ENCODE measurements at places on chromosomes 12 and 14.

DNA sequence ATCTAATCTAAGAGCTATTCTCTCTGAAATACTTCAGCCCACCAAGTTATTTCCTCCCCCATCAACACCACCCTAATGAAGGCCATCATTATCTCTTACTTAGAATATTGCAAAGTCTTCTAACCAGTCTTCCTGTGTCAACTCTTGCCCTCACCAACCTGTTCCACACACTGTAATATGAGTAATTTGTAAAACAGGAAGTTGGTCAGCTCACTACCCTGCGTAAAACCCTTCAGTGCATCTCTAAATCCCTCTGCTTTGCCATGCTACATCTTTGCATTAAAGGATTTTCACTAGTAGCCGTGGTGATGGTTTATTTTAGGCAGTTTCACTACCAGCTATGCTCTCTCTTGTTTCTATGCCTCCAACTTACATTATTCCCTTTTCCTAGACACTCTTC, 70.0 kb downstream of the KIF21A start:
- no peak for DNase-seq

DNA sequence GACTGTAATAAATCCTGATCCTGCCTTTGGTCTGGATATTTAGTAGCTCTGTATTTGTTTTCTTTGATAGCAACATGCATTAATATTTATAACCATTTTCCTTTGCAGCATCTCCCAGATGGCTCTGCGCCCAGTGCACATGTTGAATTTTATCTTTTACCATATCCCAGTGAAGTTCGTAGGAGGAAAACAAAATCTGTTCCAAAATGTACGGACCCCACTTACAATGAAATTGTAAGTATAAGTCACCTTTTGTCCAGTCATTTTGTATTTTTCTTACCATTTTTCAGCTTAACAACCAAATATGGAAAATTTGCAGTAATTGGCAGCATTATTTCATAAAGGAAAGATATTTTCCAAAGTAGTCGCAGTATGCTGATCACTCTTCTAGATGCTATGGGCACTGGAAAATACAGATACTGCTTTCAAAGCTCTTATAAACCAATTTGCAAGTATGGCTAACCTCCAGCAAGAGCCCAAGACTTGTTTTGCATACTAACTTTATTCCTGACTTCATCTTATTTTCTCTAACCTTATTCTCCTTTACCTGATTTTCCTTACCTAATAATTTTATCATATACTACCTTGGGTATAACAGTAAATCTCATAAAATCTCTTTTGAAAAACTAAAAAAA, 97.4 kb downstream of the PLCZ1 start:
- no peak for DNase-seq

GRCh38 chr14:28671425-28671824, 95.2 kb upstream of the FOXG1 start:
- DNase-seq: no peak

- no peak for DNase-seq
Measured at GRCh38 chr14:104709387-104710039, 14.5 kb upstream of the ADSS1 start.

DNA sequence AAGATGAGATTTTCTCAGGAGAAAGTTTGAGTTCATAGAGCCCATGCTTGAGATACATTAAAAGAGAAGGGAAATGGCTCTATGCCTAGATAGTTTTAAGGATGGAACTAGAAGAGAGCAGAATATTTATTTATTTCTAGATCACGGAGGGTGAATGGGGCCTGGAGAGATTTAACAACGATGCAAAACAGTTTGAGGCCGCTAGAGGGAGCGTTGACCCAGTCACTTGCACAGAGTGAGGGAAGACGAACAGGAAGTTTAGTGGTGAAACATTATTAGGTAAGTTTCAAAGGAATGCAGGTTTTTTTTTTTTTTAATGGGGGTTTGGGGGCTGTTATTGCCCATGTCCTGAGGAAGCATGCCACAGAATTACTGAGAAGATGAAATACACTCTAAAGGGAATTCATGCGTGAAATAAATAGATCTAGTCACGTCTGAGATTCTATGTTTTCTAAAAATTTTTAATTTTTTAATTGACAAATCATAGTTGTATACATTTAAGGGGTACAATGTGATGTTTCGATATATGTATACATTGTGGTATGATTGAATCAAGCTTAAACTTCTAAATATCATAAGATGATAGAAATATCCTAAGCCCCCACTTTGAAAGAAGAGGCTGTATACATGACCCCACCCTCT, 14.8 kb upstream of the PPP1R1A start:
- DNase-seq: peak; percentile 47

GRCh38 chr14:104319491-104320241, 181.3 kb downstream of the KIF26A start:
- no peak for DNase-seq

GRCh38 chr12:108116699-108117098, 12.4 kb upstream of the WSCD2 start:
- DNase-seq: no peak

DNA sequence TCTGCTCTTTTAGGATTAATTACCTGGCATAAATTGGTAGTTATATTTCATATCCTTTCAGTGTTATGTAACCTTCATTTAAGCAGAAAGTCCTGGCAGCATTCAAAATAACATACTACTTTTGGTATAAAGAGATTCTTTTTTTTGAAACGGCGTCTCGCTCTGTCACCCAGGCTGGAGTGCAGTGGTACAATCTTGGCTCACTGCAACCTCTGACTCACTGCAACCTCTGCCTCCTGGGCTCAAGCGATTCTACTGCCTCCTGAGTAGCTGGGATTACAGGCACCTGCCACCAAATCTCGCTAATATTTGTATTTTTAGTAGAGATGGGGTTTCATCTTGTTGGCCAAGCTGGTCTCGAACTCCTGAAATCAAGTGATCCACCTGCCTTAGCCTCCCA, 9.2 kb downstream of the KTN1 start:
- DNase-seq: no peak

DNA sequence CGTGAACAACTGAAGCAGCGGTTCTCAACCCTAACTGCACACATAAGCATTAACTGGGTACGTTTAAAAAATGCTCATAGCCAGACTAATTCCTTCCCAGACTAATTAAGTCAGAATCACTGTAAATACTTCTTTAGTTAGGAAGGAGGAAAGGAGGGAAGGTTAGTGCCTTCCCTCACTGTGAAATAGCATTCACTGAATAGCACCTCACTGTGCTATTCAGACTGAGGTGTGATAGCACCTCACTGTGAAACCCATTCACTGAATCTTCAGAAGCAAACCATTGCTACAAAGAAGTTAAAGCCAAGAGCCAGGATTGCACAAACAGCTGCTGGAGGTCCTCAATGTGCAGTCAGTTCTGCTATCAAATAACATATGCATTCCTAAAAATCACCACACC, 58.8 kb downstream of the RTN1 start:
- DNase-seq: no peak

DNA sequence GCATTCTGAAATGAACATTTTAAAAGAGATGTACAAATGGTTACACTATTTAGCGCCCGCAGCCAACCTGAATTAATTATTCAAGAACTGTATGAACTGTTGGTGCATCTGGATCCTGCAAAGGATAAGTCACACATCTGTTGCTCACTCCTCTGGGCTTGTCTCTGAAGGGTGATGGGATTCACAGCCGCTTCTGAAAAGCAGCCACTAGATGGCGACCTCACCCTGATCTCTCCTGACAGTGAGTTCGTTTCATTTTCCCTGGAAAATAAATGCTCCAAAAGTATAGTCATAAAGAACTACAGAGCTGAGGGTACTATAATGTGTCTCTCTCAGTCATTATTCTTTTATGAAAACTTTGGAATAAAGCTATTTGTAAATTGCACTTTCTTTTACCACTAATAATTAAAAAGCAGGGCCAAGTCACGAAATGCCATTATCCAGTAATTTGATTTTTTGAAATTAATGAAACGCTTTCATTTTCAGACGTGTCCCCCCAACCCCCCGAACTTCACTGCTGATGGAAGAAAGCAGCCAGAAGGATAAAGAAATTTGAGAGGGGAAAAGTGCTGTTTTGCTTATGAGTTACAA, 789.6 kb downstream of the NRXN3 start:
- peak; percentile 69 for DNase-seq

DNA sequence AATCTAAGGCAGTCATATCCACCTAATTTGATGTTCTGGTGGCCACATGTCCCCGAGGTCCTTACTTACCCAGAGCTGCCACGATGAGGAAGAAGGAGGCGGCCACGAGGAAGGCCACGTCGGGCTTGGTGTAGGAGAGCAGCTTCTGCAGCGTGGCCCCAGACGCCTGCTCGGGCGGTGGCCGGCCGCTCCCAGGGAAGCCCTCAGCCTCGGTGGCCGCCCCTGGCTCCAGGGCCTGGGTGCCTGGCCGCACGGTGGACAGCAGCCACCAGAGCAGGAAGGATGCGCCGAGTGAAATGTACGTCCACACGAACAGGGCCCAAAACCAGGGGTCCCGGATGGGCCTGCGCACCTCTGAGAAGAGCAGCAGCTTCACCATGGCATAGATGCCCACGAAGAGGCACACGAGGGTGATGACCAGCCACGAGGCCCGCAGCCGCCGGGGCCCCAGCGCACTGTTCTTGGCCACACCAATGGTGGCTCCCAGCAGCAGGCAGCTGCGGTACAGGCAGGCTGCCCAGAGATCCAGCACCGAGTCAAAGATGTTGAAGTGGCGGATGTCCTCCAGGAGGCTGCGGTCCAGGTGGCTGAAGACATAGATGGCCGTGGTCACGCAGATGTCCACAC, 6.6 kb downstream of the ABCB9 start:
- DNase-seq: no peak

- no peak for DNase-seq
Measured at GRCh38 chr14:87044807-87045206, 948.2 kb downstream of the GALC start.

GRCh38 chr12:94282675-94283074, 134.3 kb downstream of the PLXNC1 start:
- DNase-seq: no peak

DNA sequence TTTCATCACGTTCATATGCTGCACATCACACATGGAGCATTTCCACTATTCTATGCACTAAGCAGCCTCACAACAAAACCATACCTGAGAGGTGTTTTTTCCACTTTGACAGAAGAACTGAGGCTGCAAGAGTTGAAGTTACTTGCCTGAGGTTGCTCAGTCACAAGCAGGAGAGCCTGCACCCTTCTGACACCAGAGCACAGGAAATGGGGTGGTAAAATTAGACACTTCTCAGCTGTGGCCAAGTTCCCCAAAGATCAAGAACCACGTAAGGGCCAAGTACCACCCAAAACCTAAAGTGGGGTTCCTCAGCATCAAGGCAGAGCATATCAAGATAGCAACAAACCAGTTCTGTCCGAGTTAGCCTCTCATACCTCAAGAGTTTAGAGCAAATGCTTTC, 185.8 kb downstream of the CAPZA3 start:
- no peak for DNase-seq

DNA sequence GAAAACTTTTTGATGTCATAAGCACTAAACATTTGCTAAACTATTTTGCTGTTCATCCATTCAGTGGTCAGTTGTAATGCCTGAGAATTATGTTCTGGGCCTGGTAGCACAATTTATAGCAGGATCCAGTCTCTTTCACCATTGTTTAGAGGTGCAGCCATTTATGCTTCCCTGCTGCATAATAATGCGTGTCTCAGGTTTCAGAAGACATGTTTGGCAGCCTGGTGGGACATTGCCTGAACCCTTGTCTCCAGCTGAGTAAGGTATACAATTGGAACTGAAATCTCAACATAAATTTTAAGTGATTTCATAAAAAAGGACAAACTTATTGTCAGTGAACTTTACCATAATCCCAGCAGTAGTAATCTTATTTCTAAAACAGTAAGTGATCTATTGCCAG, 94.8 kb downstream of the POLR3B start:
- no peak for DNase-seq

DNA sequence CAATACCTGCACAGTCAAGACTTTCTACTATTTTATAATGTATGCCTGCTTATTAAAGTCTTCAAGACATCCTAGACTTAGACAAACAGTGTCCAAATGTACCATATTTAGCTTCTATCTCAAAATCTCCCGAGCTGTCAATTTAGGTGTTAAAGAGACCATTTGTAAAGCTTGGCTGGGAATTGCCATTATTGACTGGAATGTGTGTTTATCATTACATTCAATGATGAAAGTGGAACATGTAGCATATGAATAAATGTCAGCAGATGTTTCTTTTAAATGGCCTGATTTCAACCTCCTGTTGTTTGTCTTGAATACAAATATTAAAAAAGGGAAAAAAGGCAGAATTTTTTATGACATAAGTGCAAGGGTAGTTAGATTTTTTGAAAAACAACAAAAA, 572.3 kb downstream of the PRKD1 start:
- DNase-seq: no peak

- DNase-seq: no peak
Measured at GRCh38 chr12:47507221-47507620, 198.6 kb downstream of the RPAP3 start.

DNA sequence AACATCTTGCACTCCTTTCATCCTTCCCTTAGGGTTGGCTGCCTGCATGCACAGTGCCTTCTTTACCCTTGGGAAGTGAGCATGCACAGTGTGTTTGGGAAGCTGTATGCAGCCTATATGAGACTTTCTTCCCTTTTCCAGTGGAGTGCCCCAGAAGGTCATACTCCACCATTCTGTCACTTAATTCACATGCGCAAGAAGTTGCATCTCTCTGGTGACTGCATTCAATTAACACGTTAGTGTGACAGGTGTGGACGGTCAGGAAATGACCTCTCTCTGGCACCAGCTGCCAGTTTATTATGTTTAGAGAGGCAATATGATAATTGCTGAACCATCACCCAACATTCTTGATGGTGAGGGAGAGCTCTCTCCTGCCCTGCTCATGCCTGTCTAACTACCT, 770.0 kb downstream of the FLRT2 start:
- DNase-seq: no peak

DNA sequence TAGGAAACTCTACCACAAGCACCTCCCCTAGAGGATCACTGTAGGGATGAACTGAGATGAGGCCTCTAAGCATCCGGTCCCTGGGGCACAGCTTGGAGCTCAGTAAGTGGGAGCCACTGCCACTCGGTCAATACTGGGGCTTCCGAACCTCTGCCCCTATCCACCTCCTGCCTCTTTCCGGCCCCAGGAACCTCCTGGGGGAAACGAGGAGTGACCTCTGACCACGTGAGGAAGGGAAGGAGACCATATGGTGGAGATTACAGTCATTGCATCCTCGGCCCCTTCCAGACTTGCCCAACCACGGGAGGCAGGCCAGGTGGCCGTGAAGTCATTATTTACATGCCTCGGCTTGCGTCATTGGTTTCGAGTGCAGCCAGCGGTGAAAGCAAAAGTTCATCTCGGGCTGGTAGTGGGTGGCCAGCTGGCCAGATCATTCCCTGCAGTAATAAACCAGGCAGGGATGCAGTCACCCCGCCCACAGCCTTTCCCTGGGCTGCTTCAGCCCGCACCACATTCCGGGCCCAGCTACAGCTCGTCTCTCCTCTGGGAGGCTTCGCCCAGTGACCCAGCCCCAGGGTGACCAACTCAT, 65.4 kb downstream of the C14orf132 start:
- no peak for DNase-seq

DNA sequence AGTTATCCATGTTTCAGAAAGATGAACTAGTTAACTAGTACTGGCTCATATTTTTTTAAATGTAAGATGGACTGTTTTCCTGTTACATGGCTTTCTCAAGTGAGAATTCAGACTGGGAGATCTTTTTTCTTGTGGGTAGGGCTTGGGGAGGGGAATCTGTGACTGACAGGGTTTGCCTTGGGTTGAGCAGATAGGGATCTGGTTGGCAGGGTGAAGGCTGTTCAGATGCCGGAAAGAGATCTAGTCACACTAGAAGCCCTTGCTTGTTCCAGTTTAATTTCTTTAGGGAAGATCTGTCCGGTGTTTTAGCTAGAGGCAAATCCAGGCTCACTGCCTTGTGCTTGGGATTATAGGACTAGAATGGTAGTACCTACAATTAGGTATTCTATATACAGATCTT, 63.2 kb downstream of the FBXO33 start:
- DNase-seq: no peak

- DNase-seq: no peak
Measured at GRCh38 chr12:22105542-22105941, 59.5 kb downstream of the CMAS start.

Data from right renal pelvis (tissue), 4 donors.